ENCODE measurements at places on chromosomes 11 and 22.
A peak's percentile ranks its signal among the peaks of the same experiment; 100 is the strongest.

- no peak for ATAC-seq
These were observed 2.6 kb upstream of the ATG2A start for GRCh38 chr11:64919627-64920026.

DNA sequence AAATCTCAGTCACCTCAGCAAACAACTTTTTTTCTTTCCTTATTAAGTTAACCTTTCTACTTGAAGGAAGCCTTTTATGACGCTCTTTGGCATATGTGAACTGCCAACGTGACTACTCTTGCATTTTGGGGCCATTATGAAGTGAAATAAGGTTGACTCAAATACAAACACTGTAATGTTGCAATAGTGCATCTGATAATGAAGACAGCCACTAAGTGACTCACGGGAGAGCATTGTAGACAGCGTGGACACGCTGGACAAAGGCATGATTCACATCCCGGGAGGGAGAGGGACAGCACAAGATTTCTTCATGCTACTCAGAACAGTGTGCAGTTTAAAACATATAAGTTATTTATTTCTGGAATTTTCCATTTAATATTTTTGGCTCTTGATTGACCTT is 560.8 kb downstream of the ETS1 start:
- no peak for ATAC-seq

GRCh38 chr11:6353367-6353987 is 33.2 kb upstream of the CAVIN3 start:
- ATAC-seq, result no peak

GRCh38 chr22:39220890-39221850 is 23.6 kb downstream of the PDGFB start:
- ATAC-seq, result peak; percentile 93

DNA sequence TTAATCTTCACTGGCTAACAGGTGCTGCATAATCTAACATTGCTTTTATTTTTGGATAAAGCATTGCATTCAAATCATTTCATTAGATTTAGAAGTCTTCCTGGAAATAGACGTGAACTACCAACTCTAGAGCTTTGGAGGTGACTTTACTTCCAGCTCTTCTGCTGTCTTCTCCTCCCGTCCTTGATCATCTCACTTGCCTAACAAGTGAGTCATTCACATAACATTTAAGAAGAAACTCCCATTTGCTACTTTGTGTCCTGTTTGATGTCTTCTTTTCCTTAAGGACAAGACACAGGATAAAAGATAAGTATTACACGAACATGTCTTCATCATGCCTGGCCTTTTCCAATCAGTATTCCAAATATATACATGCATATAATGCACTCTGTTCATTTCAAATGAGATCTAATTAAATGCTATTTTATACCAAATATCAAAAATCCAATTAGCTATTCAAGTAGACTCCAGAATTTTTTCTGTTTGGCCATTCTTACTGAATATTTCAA is 88.3 kb downstream of the BDNF start:
- no peak for ATAC-seq

DNA sequence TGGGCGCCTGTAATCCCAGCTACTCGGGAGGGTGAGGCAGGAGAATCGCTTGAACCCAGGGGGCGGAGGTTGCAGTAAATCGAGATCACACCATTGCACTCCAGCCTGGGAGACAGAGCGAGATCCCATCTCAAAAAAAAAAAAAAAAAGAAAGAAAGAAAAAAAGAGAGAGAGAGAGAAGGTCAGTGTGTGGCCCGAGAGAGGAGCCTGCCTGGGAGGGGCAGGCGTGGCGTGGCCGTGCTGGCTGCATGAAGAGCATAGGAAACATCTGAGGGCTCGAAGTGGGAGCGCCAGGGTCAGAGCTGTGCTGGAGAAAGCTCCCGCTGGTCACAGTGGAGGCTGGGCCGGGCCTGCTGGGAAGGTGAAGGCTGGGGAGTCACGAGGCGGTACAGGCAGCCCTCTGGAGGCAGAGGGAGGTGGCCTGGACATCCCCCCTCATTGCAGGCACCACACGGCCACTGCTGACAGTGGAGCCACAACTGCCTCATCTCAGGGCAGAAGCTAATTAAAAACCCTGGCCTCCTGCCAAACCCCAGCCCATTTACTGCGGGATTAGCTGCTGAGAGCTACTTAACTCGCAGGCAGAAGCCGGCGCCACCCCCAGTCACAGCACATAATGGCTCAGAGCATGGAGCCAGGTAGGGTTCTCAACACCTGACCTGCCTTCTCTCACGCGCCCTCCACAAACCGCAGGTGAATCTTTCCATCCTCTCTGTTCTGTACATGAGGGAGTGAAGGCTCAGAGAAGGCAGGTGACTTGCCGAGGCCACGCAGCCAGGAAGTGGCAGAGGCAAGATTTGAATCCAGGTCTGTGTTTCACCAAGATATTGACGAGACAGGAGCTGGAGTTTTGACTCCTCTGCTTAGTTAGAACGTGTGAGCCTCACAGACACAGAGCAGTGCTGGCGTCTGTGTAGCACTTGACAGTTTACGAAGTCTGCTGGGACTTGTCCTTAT is 32.6 kb downstream of the NFAM1 start:
- ATAC-seq, result no peak
